Stimulated activated CD8-positive, alpha-beta memory T cell treated with anti-CD3 and anti-CD28 coated beads, Interleukin-4, amount 100 ng/mL, for 1 hour (primary cell): ENCODE measurements at places on chromosomes 7 and 10.

- no peak for DNase-seq
Observed at GRCh38 chr7:139711991-139712743, 65.6 kb downstream of the HIPK2 start.

DNA sequence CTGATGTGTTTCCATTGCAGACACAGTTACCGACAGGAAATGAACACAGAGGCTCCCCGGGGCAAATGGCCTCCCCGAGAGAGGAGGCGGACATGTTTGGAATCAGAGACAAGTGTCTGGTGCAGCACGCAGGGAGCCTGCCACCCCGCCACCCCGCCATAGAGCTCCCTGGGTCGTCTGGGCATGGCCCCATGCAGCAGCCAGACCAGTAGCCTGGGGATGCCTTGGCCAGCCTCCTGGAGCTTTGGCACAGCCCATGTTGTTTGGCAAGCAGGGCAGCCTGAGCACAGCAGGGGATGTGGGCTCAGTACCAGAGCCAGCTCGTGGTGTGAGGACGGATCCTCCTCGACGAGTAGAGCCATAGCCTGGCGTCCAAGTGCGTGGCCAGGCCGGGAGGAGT is 80.8 kb downstream of the NKX6-2 start:
- no peak for DNase-seq

DNA sequence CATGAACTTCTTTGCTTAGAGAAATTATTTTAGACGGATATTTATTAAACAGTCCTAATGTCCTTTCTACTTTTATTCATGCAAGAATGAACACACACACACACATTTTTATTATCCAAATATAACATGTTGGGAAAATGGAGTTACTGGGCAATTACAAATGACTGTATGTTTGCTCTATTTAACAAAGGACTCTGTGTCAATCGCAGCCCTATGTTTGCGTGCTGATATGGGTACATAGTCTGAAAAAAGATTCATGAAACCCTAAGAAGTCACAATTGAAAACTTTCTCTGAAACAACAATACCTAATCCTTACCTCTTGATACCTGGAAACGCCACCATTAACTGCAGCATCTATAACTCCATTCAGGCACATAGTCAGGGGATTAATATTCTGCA is 184.7 kb upstream of the IMMP2L start:
- DNase-seq: no peak

GRCh38 chr10:101018600-101019439 is 12.1 kb downstream of the PDZD7 start:
- DNase-seq: no peak

GRCh38 chr10:74213571-74214162 is 62.6 kb downstream of the ADK start:
- DNase-seq: no peak

DNA sequence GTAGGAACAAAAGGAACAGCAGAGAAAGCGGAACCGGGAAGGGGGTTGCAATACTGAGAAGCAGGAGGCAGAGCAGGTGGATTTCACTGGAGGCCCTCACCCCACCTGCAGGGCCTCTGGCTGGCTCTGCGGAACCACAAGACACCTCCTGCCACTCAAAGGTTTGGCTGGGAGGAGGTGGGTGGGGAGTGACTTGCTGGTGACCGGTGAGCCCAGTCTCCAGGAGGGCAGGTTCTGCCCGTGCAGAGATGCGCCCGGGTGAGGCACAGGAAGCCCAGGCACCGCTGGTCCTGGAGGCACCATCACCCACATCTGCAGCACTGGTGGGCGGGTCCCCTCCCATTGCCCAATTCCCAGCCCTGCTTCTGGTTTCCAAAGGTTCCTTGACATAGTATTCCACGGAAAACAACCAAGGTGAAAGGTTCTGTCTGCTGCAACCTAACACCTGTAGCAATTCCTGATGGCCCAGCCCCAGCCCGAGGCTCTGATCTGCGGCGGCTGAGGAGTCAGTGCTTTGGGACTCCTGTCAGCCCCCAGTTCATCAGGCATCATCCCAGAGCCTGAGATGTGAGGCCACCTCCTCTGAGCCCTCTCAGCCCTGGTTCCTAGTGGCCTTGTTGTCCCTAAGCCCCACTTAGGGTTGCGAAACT is 64.4 kb downstream of the CALML3 start:
- no peak for DNase-seq
